ENCODE measurements at places on chromosomes 5 and 9.

DNA sequence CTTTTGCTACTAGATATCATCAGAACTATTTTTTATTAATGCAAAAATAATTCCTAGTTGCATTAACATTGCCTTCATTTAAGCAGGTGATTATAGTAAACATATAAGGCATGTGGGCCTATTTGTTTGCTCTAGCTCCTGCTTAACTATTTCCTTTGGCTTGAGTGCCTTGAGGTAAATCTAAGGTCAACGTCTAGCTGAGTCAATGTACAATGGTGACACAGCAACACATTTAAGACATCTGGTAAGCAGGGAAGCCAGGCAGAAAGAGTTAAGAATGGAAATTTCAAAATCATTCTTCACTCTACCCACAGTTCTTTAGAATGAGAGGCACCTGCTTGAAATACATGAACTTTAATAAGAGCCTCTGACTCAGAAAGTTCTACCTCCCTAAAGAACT, 111.9 kb upstream of the FST start:
- no peak for DNase-seq

DNA sequence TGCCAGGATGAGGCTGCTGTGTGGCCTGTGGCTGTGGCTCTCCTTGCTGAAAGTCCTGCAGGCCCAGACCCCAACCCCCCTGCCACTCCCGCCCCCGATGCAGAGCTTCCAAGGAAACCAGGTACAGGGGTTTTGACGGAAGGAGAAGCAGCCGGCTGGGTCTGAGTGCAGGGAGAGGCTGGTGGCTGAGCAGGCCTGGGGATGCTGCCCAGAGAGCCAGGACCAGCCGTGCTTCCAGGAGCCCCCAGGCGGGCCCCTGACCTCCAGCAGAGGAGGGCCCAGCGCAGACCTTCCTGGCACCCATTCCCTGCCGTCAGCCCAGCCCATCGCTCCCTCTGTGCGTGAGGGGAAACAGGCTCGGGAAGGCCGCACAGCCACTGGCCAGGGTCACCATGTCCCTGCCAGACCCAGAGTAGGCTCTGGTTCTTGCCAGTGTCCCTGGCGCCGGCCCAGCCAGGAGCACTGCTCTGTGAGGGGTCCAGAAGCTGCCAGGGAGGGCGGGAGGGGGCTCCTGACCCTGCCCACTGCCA, 313 bp downstream of the LCN12 start:
- DNase-seq = no peak

- peak; percentile 70 for DNase-seq
Measured at GRCh38 chr5:157602505-157602904, 26.9 kb upstream of the ADAM19 start.

DNA sequence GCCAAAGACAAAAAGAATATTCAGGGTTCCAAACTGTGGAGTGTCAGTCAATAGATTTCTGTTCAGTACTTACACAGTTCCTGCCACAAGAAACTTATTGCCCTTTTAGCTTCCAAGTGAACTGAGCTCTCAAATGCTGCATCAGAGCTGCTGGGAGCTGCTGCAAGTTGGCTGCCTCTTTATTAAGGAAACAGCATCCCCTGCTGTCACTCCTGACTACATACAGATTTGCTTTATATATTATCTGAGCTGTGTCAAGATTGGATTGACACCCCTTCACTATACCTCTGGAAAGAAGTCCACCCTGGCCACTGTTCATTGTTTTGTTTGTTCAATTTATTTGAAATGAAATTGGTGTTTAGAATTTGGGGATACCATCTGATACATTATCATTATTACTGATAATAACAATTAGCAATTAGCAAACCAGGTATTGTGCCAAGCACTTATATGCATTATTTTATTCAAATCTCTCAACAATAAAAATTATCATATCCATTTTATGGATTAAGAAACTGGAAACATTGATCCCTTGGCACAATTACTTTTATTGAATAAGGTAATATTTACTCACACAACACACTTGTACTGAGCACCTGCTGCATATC, 16.4 kb upstream of the C5orf58 start:
- peak; percentile 55 for DNase-seq

- DNase-seq = peak; percentile 69
Measured at GRCh38 chr5:40834391-40834848, 602 bp downstream of the RPL37 start.

- no peak for DNase-seq
Measured at GRCh38 chr9:90974643-90975245, 173.1 kb downstream of the SYK start.
